Activated CD4-positive, alpha-beta T cell treated with anti-CD3 and anti-CD28 coated beads, Interleukin-2, amount 50 U/mL, for 24 hours (primary cell): ENCODE measurements at places on chromosomes 16 and 17.
A peak's percentile ranks its signal among the peaks of the same experiment; 100 is the strongest.

GRCh38 chr16:12315330-12316136, 339.0 kb downstream of the SNX29 start:
- no peak for DNase-seq

GRCh38 chr16:55668340-55669281, 12.8 kb downstream of the SLC6A2 start:
- no peak for DNase-seq

GRCh38 chr17:74094651-74095050, 108.8 kb upstream of the RPL38 start:
- DNase-seq = no peak

GRCh38 chr16:10180042-10180770, 2.0 kb downstream of the GRIN2A start:
- no peak for DNase-seq

- DNase-seq = no peak
Measured at GRCh38 chr16:56336071-56336688, 89.2 kb downstream of the AMFR start.

- DNase-seq = no peak
Measured at GRCh38 chr17:2423271-2423670, 22.4 kb upstream of the MNT start.

DNA sequence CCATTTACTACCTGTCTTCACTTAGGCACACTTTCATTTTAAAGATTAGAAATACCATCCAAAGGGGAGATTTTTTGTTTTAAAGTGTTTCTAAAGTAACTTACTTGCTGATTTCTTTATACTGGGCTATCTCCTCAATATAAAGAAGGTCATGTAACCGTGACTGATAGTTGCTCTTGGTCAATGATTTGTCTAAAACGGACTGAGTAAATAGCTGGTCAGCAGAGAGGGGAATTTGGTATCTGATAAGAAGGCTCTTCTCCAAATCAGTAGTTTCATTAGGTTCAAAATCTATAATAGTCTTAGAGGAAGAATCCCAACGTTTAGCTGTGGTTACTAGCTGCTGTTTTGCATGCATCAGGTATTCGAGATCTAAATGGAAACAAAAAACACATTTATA, 66.4 kb downstream of the HELZ start:
- no peak for DNase-seq

DNA sequence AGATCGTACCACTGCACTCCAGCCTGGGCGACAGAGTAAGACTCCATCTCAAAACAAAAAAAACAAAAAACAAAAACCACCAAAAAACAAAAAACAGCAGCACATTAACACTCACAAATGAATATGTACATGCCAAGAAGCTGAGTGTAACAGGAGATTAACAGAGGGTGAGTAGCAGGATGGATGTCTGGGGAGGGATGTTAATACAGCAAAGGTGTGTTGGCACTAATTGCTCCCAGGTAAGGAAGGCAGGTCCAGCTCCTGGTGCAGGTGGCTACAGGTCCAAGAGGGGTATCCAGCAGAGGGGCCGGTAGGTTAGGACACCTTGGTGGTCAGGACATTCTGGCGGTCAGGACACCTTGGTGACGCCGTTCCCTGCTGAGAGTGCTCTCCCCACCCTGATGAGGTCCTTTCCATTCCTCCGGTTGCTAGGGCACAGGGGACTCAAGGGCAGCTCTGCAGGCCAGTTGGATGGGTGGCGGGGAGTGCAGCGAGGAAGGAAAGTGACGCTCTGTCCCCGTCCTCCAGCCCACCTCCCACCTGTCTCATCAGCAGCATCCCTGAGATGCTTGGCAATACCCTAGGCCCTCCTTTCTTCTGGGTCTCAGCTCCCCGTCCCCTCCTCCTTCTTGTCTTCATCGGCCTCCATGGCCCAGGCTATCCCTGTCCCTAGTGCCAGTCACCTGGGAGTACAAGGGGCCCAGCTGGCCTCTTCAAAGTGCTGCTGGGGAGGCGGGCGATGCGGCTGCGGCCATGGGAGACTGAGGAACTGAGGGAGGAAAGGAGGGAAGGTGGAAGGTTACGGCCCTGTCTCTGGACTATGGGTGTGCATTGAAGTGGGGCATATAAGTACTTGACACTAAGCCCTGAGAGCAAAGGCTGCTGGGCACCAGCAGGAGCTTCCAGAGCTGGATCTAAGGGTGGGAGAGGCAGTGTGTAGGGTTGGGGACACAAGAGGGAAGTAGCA, 10.7 kb upstream of the GFAP start:
- DNase-seq = no peak

DNA sequence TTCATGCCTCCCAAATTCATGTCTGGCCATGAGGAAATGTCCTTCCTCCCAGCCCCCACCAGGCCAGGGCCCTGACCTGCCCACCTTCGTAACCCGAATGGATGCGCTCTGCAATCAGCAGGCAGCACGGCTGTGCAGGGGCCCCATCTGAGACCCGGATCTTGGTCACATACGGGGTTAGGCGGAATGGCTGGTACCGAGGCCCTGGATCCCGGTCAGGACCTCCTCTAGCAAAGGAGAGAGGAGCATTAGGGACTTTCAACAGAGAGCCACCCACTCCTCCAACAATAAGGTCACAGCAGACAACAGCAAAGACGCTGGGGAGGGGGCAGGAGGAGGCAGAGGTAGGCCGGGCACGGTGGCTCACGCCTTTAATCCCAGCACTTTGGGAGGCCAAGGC, 3.6 kb downstream of the PER1 start:
- no peak for DNase-seq

DNA sequence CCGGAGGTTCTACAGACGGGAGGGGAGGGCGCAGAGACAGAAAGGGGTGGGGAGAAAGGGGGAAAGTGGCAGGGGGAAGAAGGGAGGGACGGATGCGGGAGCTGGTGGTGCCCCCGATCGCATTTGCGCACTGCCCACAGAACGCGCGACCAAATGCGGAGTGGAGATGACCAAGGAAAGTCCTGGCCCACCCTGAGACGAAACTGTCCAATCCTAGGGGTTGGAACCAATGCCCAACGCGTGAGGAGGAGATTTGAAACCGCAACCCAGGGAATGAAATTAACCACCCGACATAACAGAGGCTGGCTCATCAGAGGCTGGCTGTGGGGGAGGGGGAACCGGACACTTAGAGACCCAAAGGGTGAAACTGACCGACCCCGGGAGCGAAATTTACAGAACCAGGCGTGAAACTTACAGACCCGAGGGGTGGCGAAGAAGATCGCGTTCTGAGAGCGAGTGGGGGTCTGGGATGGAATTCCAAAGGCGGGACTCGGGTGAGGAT, 1.4 kb downstream of the HES7 start:
- DNase-seq = no peak

- DNase-seq = no peak
Measured at GRCh38 chr16:85851034-85851785, 47.8 kb upstream of the IRF8 start.

DNA sequence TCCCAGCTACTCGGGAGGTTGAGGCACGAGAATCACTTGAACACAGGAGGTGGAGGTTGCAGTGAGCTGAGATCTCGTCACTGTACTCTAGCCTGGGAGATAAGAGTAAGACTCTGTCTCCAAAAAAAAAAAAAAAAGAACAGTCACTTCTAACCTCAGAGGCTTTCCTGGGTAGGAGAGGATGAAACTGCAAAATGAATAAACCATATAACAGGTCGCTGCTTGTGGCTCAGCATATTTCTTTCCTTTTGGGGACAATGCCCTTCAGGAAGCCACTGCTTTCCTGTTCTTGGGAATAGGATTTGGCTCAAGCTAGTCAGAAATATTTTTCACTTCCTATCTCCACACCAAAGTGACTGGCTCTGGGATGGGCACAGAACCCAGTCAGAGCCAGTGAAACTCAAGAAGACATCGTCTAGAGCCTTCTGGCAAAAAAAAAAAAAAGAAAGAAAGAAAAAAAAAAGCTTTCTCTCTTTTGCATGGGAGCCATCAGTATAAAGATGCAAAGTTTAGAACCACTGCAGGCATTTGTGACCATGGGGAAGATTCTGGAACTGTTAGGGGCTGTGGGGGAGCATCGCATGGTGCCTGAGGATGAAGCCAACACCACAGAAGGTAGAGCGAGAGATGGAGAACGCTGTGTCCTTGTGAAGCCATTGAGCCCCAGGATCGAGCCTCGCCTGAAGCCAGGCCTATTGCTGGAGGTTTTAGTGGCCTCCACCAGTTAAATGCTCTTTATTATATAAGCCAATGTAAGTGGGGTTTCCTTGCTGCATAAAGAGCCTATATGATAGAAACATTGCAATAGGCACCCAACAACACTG, 71.8 kb upstream of the MRTFB start:
- DNase-seq = no peak

- no peak for DNase-seq
Measured at GRCh38 chr17:58059141-58059540, 24.1 kb upstream of the DYNLL2 start.

DNA sequence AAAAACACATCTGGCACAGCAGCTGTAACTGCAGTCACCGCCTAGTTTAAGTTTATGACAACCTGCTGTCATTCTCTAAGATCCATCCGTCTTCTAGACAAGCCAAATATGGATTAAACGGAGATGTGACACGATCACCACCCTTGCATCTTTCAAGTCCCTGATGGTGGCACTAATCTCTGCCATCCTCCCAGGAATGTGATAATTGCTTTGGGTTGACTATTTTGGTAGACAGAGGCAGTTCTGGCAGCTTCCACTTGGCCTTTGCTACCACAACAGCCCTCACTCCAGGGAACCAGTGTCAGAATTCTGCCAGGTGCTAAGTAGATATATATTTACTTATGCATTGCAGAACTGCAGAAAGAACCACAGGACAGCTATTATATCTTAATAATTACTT, 81.3 kb downstream of the ADCY9 start:
- DNase-seq = no peak

DNA sequence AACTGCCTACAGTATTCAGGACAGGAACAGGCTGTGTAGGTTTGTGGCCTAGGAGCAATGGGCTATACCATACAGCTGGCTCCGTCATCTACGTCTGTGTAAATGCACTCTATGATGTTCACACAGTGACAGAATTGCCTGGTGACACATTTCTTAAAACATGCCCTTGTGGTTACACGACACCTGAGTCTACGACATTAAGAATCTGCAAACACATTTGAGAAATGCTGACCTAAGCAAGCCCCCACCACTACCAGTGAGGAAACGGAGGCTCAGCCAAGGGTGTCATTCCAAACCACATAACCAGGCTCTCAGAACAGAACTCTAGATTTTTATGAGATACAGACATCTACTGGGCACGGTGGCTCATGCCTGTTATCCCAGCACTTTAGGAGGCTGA, 23.5 kb downstream of the USP36 start:
- no peak for DNase-seq

- DNase-seq = peak; percentile 82
Measured at GRCh38 chr17:81484195-81484979, 28.2 kb downstream of the ACTG1 start.

DNA sequence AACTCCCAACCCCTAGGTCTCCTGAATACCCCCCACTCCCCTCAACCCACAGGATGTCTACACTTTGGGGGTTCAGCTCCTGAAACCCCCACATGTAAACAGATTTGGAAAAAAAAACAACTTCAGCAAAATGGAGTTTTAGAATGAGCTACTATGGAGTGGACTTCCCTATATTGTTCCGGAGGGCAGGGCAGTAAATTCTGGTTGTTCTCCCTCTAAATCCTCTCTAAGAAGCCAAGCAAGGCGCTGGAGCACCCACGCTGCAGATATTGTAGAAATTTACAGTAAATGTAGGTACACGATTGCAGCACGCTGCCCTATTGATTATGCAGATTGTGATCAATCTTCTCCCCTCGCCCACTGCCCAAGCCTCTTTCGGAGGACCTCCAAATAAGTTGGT, 8.5 kb upstream of the ZFHX3 start:
- DNase-seq = no peak

DNA sequence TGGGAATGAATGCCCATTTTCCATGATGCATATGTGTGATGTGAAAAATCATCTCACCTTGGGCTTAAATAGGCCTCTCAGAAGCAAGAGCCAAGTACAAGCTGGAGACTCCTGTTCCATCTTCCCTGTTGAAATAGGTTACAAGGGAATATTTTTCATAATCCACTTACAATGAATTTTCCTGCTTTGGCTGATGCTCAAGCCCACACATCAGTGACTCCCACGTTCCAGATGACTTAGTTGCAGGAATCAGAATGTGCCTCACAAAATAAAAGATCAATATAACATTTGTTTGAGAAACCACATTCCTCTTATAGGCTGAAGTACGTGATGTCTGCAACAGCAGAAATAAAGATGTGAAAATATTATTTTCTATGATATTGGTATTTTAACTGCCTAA, 24.1 kb downstream of the ANKFN1 start:
- no peak for DNase-seq

DNA sequence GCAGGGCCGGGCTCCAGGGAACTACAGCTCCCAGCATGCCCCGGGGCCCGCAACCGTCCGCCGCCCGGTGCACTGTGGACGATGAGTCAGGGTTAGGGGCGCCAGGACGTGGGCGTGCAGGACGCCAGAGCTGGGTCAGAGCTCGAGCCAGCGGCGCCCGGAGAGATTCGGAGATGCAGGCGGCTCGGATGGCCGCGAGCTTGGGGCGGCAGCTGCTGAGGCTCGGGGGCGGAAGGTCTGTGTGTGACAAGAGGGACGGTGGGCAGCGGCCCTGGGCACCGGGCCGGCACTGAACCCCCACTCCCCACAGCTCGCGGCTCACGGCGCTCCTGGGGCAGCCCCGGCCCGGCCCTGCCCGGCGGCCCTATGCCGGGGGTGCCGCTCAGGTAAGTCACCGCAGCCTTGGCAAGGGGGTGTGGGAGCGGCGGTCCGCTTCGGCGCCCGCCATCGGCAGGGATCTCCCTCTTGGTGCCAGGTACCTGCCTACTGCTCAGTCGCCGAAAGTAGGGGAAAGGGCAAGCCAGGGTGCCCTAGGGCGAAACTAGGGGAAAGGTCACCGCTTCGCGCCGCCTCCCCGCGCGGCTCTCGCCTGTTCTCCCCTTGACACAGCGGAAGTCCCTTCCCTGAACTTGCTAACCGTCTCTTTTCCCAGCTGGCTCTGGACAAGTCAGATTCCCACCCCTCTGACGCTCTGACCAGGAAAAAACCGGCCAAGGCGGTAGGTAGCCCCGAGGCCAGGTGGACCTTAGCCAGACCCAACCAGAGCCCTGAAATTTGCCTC, at the start of the genes ACADVL and DLG4:
Gene ACADVL (plus strand): TSS at position 127 of the 781 bp plus-strand sequence. CDS start 47 bp downstream, at position 174.
Gene DLG4 (minus strand): TSS at position 25 of the 781 bp plus-strand sequence.
- peak; percentile 61 for DNase-seq

DNA sequence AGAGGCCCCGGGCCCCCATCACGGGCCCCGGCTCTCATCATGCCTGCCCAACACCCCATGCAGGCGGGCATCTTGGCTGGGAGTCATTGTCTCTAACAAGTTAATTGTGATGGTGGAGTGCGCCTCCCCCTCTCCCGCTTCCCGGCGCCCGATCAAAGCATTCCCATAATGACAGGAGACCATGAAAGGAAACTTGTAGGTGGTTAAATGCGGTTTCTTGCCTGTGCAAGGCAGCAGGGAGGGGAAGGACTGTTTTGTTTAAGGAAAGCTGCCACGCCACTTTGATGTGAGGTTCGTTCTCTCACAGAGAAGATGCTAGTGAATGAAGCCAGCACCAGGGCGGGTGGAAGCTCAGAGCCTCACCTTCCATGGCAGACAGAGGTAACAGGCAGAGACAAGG, 45.4 kb downstream of the C16orf78 start:
- DNase-seq = no peak

- no peak for DNase-seq
Measured at GRCh38 chr17:35578929-35579432, 610 bp upstream of the PEX12 start.
